Right cardiac atrium (tissue), 5 donors: ENCODE measurements at places on chromosomes 1 and 21. TPM values are rescaled to one million over a fixed set of nuclear protein-coding genes. Genes with fewer than 3 reads are reported as not detected.

Gene CYP4X1
- total RNA-seq, result 5.1 TPM

Gene CTSS
- total RNA-seq, result 48.1 TPM

Gene HEYL
- 33.3 TPM for total RNA-seq

Gene ORC1
- total RNA-seq, result 0.47 TPM

Gene SPRR2G
- not detected for total RNA-seq

Gene ZNF692
- total RNA-seq, result 20.6 TPM

Gene OVAAL
- 0.47 TPM for total RNA-seq

Gene COL24A1
- 3.4 TPM for total RNA-seq

Gene BOLA1
- 22.0 TPM for total RNA-seq
